DND-41 (cell line): ENCODE measurements at places on chromosomes 11 and 22.

DNA sequence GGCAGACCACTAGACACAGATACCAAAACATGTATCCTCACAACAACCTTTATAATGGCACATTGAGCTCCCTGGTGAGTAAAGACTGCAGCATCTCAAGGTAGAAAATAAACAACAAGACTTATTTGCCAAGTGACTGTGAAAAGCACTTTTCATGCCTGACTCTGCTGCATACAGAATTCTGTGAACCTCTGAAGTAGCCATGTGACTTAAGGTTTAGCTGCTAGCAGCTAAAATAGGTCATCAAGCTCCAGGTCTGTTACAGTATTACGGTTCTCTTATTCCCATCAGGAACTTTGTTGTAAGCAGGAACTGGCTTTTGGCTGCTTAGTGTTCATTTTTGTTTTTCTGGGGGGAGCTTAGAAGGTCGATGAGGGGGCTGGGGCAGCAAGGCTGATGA, 139.4 kb downstream of the PAX6 start:
- no peak for DNase-seq

- DNase-seq, result peak; percentile 17
Measured at GRCh38 chr11:104918113-104918824, 20.0 kb upstream of the CASP12 start.

DNA sequence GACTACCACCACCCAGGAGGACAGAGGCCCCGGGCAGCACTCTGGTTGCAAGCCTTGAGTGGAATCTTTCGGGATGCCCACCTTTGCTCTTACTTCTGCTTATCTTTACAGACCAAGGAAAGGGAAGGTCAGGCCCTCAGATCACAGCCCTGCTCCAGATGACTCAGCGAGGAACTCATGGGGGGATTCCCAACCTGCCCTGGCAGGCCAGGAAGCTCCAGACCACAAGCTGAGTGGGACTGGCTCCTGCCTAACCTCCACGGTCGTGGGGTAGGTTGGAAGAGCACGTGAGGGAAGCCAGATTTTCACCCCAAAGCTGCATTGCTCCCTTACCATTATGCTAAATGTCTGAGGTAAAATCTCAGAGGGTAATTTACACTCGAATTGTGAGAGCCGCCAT, 11.8 kb downstream of the TBC1D10A start:
- DNase-seq, result no peak

GRCh38 chr11:115894176-115894575, 390.0 kb upstream of the CADM1 start:
- no peak for DNase-seq

DNA sequence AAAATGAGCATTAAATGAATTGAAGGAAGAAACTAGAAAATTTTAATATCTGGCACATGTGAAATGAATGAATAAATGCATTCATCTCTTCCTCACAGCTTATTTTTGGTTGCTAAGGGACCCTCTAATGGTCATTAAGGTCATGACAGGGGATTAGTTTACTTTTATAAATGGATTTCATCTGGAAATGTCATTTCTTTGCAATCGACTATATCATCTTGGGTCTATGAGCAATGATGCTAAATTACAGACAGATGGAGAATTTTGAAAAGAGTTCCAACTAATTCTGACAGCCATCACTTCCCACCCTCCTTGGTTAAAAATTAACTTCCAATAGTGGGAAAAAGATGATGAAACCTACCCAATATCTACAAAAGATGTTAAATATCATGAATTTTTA, 98.0 kb downstream of the KIF18A start:
- DNase-seq, result no peak

DNA sequence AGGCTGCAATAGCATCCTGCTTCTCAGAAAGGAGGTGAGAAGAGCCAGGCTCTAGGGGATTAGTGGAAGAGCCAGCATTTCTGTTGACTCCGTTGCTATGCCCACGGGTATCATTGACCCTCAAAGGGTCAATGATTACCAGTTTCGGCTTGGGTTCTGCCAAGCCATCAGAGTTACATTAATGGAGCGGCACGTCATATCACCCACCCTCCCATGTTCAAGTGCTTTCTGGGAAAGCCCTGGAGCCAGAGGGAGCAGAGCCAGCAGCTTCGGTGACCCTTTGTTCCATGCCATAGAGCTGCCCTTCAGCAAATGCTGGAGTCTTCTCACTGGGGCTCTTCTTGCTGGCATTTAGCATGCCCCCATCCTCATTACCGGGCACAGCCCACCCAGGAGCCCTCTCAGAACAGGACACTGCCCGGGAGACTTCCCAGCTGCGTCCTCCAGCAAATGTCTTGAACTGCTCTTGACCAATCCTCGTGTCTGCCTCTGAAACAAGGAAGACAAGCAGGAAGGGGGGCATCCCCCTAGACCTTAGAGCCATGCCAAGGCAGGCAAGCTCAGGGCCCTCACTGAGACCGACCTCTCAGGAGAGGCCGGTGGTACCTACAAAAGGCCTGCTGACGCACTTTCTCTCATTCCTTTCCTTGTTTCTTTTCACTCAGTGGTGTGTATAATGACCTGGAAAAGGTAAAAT, 14.6 kb downstream of the KCNJ1 start:
- DNase-seq, result no peak

GRCh38 chr11:121420398-121420797, 31.7 kb upstream of the SORL1 start:
- DNase-seq, result no peak

GRCh38 chr11:3159296-3160190, 5.6 kb downstream of the OSBPL5 start:
- DNase-seq, result no peak

DNA sequence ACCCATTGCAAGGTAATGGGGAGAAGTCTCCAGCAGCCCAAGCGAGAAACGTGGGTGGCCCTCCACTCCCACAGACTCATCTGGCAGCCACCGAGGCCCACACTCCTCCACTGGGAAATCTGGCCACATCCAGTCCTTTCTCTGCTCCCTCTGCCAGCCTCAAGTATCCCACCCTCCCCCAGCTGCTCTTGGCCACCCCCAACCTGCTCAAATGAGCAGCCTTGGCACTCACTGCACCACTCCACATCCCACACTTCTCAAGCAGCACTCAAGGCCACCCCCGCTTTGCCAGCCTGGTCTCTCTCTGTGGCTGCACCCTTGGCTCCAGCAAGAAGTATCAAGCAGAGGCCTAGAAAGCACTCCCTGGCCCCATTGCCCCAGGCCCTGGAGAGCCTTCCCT, 28.2 kb downstream of the SLC22A12 start:
- no peak for DNase-seq

DNA sequence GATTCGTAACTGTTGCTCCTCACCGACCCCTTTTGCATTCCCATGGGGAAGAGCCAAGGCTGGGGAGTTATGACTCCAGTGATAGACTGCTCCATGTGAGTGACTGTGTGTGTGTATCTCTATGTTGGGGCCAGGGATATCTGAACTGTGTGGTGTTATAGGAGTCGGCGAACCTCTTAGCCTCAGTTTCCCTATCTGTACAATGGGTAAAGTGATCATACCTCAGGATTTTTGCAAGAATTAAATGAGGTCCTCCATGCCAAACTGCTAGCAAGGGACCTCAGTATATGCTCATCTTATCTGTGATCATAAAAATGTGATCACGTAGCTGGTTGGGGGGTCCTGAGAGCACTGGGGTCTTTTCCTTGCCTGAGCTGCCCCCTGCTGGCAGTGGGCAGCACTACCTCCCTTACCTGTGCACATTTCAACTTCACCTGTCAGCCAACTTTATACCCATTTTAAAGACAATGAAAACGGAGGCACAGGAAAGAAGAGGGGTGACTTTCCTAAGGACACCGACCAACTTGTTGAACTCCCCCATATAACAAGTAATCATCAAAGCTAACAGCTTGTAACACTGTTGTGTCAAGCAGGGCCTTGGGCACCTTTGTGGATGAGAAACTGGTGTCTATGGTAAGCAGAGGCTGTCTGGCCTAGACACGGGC, 1.4 kb upstream of the DPP3 start:
- DNase-seq, result peak; percentile 38

DNA sequence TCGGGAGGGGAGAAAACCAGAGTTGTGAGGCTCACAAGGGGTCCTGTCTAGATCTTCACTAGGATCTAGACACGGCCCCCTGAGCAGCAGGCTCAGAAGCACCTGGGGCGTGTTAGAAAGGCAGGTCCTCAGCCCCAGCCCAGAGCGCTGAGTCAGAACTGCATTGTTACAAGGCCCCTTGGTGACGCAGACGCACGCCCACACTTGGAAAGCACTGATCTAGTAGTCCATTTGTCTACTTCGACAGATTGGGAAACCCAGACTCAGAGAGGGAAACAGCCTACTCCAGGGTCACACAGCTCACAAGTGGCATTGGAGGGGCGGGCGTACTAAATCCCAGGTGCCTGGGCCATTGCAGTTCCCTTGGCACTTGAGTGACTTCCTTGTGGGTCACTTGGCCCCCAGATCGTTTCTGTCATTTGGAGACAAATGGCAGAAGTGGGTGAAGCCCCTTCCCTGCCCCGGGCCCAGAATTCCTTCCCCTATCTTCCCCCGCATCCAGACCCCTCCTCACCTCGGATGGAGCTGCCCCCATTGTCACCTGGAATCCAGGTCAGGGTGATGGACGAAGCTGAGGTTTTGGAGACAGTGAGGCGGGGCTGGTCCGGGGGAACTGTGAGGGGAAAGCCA, 110.8 kb downstream of the CEP164 start:
- DNase-seq, result no peak

GRCh38 chr11:128152796-128153696, 434.3 kb downstream of the ETS1 start:
- DNase-seq, result no peak

GRCh38 chr11:18668131-18668530, 30.4 kb upstream of the TMEM86A start:
- no peak for DNase-seq

- DNase-seq, result no peak
Measured at GRCh38 chr11:59218319-59218718, 5.6 kb upstream of the MPEG1 start.

GRCh38 chr11:38990139-38990538, 2392.1 kb upstream of the RAG2 start:
- no peak for DNase-seq

DNA sequence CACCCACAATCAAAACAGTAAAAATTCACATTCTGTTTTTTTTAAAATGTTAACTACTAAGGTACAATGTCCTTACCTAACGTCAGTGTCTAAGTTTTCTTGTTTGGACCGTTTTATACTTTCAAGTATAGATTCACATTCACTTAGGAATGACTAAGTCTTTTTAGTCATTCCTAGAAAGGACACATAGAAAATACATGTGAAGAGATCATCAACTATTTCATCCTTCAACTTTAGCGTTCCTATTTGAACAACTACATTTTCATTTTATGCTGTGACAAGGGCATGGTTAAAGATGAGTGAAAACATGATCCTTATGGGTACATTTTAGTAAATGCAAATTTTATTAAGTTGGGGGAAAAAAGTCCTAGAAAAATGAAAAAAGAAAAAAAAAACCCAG, 62.8 kb downstream of the DDX10 start:
- DNase-seq, result no peak

- DNase-seq, result no peak
Measured at GRCh38 chr11:27945348-27945747, 162.6 kb downstream of the KIF18A start.

DNA sequence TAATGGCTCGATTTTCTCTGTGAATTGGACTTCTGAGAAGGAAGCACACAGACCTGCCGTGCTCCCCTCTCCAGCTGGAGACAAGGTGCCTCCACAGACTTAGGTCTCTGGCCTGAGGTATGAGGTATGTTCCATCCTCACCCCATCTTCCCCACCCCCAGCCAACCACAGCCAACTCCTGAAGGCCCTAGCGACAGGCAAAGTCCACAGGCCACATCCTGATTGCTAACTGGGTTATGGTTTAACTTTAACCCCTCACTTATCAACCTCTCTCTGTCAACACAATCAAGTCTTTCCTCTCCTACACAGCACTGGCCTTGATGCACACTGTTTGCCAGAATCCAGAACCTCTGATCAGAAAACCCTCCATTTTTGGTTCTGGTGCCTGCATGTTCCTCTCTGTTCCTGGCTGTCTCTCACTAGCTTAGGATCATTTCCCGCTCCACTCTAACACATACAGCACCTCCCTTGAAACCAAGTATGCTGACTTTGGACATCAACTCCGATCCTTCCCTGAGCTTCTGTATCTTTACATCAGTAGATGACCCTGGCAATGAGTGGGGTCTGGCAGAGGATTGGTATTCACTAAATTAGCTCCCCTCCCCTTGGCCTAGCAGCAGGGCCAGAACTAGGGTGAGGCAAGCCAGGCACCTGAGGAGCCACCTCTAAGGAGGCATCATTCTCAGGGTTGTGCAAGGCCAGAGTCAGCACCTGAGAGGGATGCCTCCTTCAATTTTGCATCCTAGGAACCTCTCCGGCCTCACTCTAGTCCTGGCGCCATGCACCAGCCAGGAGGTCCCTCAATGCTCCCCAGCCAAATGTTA, 22.0 kb downstream of the JAML start:
- peak; percentile 59 for DNase-seq

GRCh38 chr11:113077379-113077778, 116.2 kb downstream of the NCAM1 start:
- no peak for DNase-seq

DNA sequence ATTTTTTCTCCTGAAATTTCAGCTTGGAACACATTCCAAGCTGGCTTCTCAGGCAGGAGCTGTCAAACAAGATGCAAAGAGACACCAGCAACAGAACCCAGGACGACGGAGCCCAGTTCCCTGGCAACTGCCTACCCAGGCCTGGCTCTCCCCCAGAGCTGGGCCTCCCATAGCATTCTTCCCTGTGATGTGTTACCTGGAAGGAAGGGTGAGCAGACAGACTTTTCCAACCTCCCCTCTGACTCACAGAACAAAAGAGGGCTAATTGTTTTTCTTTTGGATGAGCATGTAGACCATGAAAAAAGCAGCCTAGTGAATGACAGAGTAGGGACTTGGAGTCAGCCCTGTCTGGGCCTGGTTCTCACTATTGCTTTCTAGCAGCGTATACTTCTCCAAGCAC, 55.3 kb upstream of the BMAL1 start:
- no peak for DNase-seq

- no peak for DNase-seq
Measured at GRCh38 chr22:45538281-45538680, 35.6 kb downstream of the FBLN1 start.

GRCh38 chr11:134040386-134041302, 28.2 kb upstream of the JAM3 start:
- DNase-seq, result no peak
